ENCODE measurements at places on chromosomes 2 and 18. TPM values are rescaled to one million over a fixed set of nuclear protein-coding genes. Genes with fewer than 3 reads are reported as not detected.

Gene IWS1
- total RNA-seq: 25.9 TPM

GRCh38 chr2:101546376-101547058, 71.6 kb upstream of the RFX8 start:
- H3K36me3 ChIP-seq: no peaks in the 10 kb centered on the region
- no peak for DNase-seq
- no peaks in the 10 kb centered on the region for H3K27me3 ChIP-seq
- H3K4me1 ChIP-seq: no peaks in the 10 kb centered on the region
- no peak overlapping the region for H3K27ac ChIP-seq
- no peak overlapping the region for H3K4me3 ChIP-seq

Gene TUBB6
- total RNA-seq: 71.1 TPM

DNA sequence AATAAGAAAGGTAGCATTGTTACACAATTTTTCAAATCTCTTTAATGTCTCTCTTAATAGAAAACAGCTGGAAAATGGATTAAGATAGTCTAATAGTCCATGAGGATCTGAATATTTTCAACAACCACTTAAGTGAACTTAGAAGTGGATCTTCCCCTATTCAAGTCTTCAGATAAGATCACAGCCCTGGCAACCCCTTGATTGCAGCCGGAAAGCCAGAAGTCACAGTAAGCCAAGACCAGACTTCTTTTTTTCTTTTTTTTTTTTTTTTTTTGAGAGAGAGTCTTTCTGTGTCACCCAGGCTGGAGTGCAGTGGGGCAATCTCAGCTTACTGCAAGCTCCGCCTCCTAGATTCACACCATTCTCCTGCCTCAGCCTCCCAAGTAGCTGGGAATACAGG, 18.6 kb upstream of the ZC3H15 start:
- no peak overlapping the region for H3K4me3 ChIP-seq
- no peak overlapping the region for H3K27ac ChIP-seq
- no peaks in the 10 kb centered on the region for H3K27me3 ChIP-seq

- no peaks in the 10 kb centered on the region for H3K36me3 ChIP-seq
- no peak overlapping the region for H3K4me3 ChIP-seq
- no peak overlapping the region for H3K27ac ChIP-seq
- no peaks in the 10 kb centered on the region for H3K27me3 ChIP-seq
- no peak for DNase-seq
- no peaks in the 10 kb centered on the region for H3K4me1 ChIP-seq
These were observed 238.4 kb upstream of the CXCR4 start for GRCh38 chr2:136356125-136357006.

Gene ROCK1
- 27.7 TPM for total RNA-seq

Gene AQP4
- not detected for total RNA-seq

DNA sequence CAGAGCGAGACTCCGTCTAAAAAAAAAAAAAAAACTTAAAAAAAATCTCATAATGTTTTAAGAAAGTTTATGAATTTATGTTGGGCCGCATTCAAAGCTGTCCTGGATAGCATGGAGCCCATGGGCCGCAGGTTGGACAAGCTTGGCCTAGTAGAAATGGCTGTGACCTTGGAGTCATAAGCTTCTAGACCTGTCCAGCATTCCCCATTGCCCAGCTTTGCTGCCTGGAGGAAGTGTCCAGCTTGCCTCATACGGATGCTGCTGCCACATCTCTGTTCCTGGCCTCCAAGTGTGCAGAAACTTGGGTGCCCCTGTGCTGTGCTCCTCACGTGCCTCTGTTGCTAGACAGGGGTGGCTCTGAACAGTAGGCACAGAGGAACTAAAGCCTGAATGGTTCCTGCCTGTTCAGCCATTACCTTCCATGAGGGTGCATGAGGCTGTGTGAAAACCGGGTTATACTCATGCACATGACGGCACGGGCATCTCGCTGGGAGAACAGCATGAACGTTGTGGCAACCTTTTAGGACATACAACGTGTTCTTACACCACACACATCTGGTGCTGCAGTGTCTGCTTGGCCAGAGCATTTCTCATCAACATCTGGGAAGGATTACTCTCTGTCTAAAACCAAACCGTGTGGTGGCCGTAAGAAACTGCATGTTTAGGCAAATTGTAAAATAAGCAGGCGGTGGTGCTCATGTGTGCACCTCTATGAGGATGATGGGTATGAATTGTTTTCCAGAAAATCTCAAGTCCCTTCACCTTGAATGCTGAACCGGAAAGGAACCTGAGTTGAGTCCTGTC, 38.2 kb downstream of the FHOD3 start:
- DNase-seq: no peak
- peaks cover 22% of the 10 kb centered on the region for H3K4me1 ChIP-seq
- H3K36me3 ChIP-seq: no peaks in the 10 kb centered on the region

GRCh38 chr18:11579916-11580315, 29.5 kb upstream of the SLC35G4 start:
- no peaks in the 10 kb centered on the region for H3K4me1 ChIP-seq
- no peak overlapping the region for H3K27ac ChIP-seq
- H3K36me3 ChIP-seq: no peaks in the 10 kb centered on the region
- no peak for DNase-seq

Gene TMEM200C
- 0.78 TPM for total RNA-seq

DNA sequence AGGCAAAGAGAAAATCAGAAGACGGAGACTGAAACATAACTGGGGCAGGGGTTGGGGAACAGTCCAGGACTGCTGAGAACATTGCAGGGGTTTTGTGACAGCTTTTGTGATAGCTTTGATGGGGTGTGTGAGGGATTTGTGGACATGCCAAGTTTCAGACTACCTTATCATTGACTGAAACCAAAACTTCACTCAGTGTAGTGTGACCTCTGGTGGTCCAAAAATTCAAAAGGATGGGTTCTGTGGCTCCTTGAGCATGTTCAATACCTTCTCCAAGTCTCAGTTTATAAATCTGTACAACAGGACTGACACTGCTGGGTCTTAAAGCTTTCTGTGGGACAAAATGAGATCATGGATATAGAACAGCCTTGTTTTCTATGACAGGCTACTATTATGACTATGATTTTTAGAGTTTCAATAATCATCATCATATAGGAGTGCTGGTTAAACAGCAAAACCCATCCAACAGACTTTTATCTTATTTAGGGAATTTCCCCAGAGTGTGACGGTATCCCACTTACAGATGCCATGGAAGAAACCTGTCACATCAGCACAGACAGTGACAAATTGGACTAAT, 259.2 kb upstream of the SLC14A2 start:
- H3K36me3 ChIP-seq: no peaks in the 10 kb centered on the region
- H3K4me3 ChIP-seq: no peak overlapping the region
- DNase-seq: peak; percentile 25
- no peak overlapping the region for H3K27ac ChIP-seq
- H3K27me3 ChIP-seq: no peaks in the 10 kb centered on the region

DNA sequence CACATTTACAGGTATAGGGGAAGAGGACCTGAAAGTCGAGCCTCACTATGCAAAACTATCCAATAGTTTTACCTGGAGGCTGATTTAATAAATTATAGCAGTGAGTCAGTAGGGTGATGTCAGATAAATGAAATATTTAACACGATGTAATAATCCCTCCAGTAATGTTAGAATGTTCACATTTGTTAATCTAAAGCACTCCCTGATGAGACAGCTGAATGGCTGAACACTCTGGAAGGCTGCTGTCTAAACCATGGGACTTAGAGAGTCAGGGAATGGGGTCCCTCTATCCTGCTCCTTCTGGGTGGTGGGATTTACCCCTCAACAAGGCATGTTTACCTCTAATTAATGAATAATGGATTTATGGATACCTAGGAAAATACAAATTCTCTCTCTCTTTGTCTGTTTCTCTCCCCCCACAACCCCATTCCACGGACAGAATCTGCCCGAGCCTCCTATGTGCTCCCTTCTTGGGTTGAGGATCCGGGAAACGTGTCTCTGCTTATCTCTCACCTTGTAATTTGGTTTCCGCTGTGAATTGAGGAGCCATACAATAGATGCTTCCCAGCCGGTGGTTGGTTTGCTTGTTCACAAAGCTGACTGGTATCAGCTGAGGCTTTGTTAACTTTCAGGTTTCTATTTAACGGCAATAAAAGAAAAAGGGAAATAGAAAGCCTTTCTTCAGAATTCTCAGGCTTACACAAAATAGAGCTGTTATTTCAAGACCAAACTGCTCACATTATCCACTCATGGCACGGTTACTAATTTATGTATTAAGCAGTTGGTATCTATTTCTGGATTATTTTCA, 25.9 kb downstream of the LRRC30 start:
- no peaks in the 10 kb centered on the region for H3K27me3 ChIP-seq
- no peak overlapping the region for H3K27ac ChIP-seq
- DNase-seq: no peak
- H3K36me3 ChIP-seq: no peaks in the 10 kb centered on the region
- H3K4me3 ChIP-seq: no peak overlapping the region

Gene ANKRD36
- 55.7 TPM for total RNA-seq

DNA sequence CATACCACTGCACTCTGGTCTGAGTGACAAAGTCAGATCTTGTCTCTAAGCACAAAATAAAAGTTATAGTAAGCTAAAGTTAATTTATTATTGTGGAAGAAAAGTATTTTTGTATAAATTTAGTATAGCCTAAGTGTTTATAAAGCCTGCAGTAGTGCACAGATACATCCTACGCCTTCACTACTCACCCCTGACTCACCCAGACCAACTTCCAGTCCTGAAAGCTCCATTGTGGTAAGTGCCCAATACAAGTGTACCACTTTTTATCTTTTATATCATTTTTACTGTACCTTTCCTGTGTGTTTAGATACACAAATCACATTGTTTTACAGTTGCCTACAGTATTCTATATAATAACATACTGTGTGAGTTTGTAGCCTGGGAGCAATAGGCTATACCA, 57.5 kb downstream of the UBE2E3 start:
- H3K4me1 ChIP-seq: no peaks in the 10 kb centered on the region
- no peaks in the 10 kb centered on the region for H3K27me3 ChIP-seq
- no peak overlapping the region for H3K4me3 ChIP-seq
- no peak for DNase-seq
- H3K36me3 ChIP-seq: no peaks in the 10 kb centered on the region
- no peak overlapping the region for H3K27ac ChIP-seq

DNA sequence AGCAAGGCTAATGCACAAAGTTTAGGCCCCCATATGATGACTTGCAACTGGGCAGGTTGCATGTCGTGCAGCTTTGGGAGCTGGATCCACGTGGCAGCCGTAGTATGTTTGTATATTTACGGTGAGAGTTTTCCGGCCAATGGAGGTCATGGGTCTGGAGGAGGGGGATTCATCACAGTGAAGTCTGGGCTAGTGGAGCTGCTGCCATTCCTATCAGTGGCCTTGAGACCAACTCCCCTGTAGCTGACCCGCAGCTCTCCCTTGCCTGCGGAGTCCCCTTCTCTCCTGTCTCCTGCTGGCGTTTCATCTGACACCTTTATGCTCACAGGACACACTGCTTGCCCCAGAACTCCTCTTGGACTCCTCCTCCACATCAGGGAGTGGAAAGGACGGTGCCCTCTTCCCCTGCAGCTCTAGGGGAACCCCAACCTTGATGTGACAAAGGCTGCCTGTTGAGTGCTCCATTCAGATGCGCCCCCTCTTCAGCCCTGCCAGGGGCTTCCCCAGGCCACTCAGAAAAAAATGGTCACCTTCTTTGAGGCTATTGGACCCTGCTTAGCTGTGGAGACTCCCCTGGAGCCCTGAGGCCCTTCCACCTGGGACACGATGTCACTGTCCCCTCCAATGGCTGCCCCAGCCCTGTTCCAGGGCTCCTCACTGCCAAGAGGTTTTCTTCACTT, 121.7 kb downstream of the PXDN start:
- H3K4me3 ChIP-seq: no peak overlapping the region
- H3K36me3 ChIP-seq: no peaks in the 10 kb centered on the region
- peaks cover 4% of the 10 kb centered on the region for H3K4me1 ChIP-seq

DNA sequence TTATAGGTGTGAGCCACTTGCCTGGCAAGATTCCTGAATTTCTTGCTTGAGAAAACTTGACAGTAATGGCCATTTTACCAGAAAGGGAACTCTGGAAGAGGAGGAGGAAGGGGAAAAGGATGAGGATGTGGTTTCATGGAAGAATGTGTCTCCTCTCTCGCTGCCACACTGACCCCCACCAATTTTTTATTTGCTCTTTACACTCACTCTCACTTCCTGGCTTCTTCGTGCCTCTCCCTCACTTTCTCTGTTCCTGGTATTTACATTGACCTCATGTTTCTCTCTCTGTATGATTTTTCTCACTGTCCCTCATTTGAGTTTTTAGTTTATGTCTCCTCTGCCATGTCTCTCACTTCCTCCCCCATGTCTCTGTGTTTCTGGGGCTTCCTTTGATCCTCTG, 134.5 kb upstream of the CAB39 start:
- H3K4me3 ChIP-seq: no peak overlapping the region
- no peaks in the 10 kb centered on the region for H3K27me3 ChIP-seq
- H3K36me3 ChIP-seq: no peaks in the 10 kb centered on the region
- H3K4me1 ChIP-seq: no peaks in the 10 kb centered on the region
- no peak for DNase-seq

GRCh38 chr18:61957801-61958516, 65.2 kb upstream of the RNF152 start:
- no peaks in the 10 kb centered on the region for H3K27me3 ChIP-seq
- no peak overlapping the region for H3K4me3 ChIP-seq
- H3K27ac ChIP-seq: no peak overlapping the region
- no peaks in the 10 kb centered on the region for H3K4me1 ChIP-seq
- DNase-seq: no peak
- no peaks in the 10 kb centered on the region for H3K36me3 ChIP-seq

Gene DSEL
- 5.9 TPM for total RNA-seq

DNA sequence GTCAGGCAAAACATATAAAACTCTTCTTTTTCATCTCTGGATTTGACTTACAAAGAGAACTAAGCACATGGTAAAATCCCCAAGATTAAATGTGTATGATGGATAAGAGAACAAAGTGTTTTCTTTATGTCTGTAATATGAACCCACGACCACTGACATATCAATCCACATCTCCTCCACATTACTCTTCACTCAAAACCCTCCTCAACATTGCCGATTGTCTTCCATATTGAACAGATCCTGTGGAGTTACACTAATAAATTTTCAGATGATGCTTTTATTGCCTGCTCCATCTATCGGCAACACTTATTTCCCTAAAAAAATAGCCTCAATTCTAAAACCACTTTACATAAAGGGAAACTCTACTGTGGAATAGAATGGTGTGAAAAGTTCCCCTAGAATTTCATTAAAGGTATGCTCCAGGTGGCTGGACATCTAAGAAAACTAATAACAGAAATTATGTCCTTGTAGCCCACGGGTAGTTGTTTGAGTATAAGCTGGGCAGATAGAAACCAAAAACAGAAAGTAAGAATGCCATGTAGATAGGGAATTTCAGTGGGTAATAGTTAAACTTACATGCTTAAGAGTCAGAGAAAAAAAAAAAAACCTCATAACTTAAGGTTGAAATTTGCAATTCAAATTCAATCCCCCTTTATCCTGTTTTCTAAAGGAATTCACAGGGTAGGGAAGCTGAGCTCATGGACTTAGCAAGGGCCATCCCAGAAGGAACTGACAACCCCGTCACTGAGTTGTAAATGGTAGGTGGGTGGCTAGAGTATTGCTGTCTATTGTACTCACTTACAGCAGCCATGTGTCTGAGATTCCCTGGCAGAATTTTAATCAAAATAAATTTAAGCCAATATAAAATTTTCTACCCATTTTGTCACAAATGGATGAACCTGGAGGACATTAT, 305.4 kb upstream of the LYPD1 start:
- no peak overlapping the region for H3K4me3 ChIP-seq
- no peak overlapping the region for H3K27ac ChIP-seq
- DNase-seq: no peak
- H3K4me1 ChIP-seq: no peaks in the 10 kb centered on the region
- H3K27me3 ChIP-seq: no peaks in the 10 kb centered on the region
- H3K36me3 ChIP-seq: no peaks in the 10 kb centered on the region

Gene ABCG8
- not detected for total RNA-seq

Gene TRIM54
- 0.26 TPM for total RNA-seq

Data from body of pancreas (tissue), 4 donors.